ENCODE measurements at places on chromosomes 3 and 15.

DNA sequence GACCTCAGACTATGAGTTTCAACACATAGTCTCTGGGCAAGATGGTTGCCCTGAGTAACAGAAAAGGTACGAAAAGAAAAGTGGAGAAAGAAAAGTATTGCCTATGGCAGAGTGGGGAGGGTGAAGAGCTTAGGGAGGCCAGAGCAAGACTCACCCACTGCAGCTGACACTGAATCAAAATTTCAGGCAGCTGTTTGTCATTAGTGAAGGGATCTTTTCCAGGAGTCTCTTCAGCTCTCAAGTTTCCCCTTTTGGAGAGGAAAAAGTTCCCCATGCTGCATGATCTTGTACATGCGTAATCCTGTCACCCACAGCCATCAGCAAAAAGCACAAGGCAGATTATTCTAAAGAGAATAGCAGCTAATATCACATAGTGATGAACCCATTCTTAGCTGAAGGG, 616.9 kb upstream of the GBE1 start:
- no peak for DNase-seq

DNA sequence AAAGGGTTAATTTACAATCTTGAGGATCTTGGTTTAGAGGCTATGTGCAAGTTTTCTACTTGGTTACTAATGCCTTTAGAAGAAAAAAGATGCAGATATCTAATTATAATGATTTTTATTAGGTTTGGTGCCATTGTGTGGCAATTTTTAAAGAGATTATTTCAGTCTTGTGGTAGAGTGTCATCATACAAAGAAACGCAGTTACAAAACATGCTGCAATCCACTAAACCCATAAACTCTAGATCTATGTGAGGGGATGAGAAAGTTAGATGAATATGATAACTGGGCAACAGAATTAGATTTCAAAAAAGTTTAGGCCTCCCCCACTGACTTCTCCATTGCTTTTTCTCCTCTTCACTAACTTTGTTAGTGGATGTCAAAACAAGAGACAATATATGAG, 106.0 kb downstream of the ARPP21 start:
- DNase-seq: no peak

- DNase-seq: no peak
These were observed 7.0 kb downstream of the GABRA5 start for GRCh38 chr15:26873846-26874245.

GRCh38 chr3:132435911-132436425, 18.7 kb downstream of the DNAJC13 start:
- DNase-seq: no peak

DNA sequence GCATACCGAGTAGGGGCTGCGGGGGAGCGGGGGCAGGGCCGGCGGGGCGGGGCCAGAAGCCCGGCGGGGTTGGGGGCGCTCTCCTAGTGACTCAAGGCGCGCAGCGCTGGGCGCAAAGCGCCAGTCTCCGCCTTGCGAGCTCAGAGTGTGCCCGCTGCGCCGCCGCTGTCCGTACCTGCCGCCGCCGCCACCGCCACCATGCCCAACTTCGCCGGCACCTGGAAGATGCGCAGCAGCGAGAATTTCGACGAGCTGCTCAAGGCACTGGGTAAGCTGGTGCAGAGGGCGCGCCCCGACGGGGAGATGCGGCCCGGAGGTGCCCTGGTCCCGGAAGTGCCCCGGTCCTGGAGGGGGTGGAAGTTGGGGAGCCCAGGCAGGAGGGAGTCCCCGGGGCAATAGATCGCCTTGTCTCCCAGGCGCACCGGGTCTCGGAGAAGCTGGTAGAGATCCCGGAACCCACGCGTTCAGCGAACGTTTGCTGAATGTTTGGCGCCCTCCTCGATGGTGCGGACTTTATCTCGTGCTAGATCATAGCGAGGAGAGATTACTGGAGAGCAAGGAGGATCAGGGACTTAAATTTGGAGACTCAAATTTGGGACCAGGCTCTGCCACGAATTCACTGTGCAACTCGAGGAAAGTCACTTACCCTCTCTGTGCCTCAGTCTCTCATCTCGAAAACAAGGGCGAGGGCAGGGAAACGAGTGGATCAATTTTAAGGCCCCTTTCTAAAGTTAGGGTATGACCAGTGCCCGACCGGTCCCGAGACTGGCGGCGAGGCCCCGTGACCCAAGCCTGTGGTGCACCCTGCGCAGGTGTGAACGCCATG, at the start of gene CRABP1:
CRABP1 (plus strand) TSS at position 123 of the 826 bp plus-strand sequence; CDS start at position 199, 76 bp downstream.
- no peak for DNase-seq

DNA sequence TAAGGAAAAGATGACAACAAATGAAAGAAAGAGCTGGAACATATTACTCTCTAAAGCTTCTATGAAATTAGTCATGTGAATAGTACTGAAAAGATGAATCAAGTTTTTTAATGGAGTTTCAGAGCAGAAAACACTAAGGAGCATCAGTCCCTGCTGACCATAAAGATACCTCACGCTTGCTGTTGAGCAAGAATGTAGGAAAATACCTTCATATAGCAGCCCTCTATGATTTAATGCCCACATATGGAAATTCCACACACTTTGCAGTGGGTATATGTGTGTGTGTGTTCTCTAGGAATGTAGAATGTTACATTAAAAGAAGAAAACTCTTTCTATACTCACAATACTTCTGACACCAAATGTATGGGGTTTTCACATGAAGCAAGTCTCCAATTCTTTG, 355.0 kb downstream of the ERC2 start:
- no peak for DNase-seq

DNA sequence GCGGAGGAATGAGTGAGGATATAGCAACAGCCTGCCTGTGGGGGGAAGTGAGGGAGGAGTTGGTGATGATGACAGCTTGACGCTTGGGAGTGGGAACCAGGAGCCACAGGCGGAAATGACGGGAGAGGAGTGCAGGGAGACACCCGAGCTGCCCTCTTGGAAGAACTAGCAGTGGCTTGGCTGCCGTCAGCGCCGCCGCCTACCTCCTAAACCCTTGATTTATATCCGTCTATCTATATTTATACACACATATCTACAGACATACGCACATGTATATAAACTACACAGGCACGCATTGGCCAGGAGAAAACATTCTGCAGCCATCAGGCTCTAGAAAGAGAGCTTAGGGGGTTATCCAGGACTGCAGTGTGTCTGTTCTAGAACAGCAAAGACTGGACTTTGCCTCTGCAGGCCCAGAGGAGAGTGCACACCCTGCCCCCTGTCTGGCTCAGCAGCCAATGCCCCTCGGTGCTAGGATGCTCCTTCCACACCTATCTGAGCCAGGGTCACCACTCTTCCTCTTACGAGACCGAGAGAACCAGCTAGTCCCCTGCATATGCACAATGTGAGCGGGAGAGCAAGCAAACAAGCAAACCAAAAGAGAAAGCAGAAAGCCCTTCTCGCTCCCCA, 45.3 kb upstream of the MAGEF1 start:
- peak; percentile 64 for DNase-seq

DNA sequence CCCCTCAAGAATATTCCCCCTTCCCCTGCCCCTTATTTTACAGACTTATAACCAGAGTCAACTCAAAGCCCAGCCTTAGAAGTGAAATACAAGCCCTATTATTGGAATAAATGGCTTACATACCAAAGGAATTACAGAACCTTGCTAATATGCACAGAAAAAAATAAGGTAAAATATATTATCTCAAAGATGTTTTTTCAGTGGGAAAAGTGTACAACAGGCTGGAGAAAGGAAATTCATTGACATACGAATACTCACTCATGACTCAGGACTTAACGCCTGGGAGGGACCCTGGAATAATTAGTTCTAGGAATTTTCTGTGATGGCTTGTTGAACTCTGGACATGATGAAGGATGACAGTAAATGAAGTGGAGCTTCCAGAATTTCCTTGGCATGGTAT, 27.0 kb downstream of the ARL14 start:
- DNase-seq: no peak

DNA sequence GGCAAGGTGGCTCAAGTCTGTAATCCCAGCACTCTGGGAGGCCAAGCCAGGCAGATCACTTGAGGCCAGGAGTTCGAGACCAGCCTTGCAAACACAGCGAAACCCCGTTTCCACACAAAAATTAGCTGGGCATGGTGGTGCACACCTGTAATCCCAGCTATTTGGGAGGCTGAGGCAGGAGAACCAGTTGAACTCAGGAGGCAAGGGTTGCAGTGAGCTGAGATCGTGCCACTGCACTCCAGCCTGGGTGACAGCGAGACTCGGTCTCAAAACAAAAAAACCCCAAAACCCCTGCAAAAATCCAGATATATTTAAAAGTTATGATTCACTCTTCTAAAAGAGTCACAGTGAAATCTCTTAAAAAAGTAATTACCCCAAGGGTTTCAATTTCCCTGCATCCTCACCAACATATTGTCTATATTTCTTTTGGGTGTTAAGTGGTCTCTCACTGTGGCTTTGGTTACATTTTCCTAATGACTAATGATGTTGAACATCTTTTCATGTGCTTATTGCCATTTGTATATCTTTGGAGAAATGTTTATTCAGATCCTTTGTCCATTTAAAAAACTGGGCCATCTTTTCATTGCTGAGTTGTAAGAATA, 73.2 kb upstream of the UBP1 start:
- no peak for DNase-seq

GRCh38 chr3:157123621-157124020, 36.3 kb downstream of the CCNL1 start:
- no peak for DNase-seq

DNA sequence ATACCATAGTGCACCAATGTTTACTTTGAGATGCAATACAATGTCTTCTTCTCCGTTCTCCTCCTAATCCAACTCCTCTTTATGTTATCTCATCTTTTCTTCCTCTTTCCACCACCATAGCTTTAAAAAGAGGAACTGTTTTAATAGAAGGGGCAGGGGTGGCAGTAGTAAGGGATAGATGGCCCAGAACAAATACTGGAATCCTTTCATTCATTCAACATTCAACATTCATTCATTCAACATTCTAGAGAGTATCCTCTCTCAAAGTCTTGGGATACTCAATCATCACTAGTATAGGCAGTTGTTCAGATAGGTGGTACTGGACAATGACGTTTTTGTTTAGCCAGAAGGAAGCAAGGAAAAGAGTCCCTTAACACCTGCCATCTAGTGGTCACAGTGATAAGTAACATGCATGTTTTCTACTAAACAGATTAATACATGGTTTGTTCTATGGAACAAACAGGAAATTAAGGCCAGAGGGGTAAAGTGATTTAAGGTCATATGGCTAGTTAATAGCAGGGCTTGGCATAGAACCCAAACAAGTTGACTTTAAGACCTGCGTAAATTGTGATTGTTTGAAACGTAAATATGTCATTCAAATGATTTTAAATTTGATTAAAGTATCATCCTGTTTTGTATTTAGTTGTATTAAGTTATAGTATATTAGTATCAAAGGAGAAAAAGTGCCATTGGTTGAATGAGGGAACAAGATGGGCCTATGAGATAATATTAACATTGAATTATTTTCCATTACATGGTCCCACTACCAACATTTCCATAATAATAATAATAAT, 26.9 kb upstream of the EHHADH start:
- DNase-seq: no peak

- no peak for DNase-seq
These were observed 1.4 kb downstream of the PSMD6 start for GRCh38 chr3:64021922-64022321.

GRCh38 chr15:48500595-48500994, 144.9 kb downstream of the FBN1 start:
- DNase-seq: no peak

DNA sequence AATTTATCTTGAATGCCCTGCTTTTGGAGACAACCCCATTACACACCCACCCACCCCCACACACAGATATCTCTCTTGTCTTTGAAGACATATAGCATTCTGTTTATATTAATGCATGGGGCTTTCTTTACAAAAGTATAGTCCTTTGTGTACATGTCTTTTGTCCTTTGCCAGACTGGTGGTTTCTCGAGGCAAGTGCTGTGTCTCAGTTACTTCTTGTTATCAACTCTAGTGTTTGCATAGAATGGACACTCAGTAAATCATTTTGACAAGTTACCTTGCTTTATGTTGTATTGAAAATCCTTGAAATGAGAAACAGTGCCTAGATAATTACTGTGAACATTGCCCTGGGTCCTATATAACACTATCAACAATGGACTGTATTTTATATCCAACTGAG, 33.9 kb downstream of the KBTBD8 start:
- no peak for DNase-seq

DNA sequence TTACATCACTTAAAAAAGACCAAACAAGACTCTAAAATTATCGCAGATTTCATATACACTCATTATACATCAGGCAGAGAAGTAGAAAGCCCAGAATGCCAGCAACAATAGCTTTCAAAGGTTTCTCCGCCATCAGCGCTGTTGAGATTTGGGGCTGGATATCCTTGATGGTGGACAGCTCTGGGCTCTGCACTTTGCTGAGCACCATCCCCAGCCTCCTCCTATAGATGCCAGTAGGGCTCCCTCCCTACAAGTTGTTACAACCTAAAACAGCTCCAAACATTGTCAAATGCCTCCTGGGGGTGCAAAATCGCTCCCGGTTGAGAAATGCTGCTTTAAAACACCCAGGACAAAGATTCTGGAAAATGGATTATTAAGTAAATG, 73.5 kb downstream of the ATP10A start:
- no peak for DNase-seq

GRCh38 chr3:170204023-170204472, 18.2 kb upstream of the PRKCI start:
- DNase-seq: no peak

- DNase-seq: peak; percentile 45
These were observed 596.7 kb downstream of the FGF12 start for GRCh38 chr3:192130534-192131132.

GRCh38 chr3:125179143-125179883, 33.2 kb downstream of the SLC12A8 start:
- no peak for DNase-seq
